Stimulated activated CD4-positive, alpha-beta T cell treated with anti-CD3 and anti-CD28 coated beads, Interleukin-15, amount 100 ng/mL, for 48 hours (primary cell): ENCODE measurements at places on chromosomes 1 and 21.

DNA sequence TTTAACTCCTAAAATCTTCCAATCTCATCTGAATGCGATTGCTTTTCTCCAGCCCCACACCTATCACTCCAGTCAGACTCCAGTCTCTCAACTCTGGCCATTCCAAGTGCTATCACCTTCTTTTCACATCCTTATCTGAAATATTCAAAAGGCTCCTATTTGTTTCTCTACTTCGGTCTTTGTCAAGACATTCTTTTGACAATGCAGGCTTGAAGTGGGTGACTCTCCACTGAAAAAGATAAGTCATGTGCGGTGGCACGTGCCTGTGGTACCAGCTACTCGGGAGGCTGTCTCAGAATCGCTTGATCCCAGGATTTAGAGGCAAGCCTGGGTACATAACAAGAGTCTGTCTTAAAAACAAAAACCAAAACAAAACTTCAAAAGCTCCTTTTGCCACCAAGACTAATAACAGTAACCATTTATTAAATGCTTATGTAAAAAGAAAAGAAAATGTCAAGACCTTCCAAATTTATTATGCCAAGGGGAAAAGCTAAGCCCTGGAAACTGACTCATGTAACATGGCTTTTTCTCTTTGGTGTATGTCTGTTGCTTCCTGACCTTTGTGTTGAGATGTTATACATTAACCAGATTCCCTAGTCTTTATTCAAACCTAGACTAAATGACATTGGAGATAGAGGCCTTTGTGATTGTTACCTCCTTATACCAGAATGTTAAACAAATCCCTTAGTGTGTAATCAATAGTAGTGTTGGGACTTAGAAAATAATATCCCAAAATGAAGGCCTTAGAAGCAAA is 3.6 kb downstream of the ALG14 start:
- no peak for DNase-seq

- DNase-seq = no peak
These were observed 22.1 kb downstream of the IFFO2 start for GRCh38 chr1:18934205-18935000.

DNA sequence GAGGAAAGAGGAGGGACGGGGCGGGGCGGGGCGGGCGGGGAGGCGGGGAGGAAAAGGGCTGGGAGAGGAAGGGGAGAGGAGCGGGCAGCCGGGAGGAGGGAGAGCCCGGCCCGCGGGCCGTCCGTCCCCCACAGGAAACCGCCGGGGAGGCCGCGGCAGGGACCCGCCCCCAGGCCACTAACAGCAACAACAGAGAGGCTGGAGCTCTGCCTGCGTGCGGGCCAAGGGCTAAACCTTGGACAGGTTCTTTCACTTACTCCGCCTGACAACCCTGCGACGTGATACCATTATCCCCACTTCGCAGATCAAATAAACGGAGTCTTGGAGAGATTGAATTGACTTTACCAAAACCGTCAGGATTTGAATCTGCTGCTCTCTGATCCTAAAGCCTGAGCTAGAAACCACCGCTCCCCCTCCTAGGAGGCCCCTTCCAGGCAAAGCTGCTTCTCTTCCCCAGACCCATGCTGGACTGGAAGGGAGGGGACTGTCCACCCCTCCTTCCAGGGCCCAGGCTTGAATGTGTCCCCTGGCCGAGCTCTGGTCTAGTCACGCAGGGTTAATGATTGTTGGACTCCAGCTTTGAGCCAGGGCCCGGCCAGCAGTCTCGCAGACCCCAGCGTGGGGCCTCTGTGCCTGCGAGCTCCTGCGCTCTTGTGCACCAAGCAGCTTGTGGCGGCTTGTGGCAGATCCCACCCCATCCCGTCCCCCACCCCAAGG is at the start of gene EVA1B:
TSS of gene EVA1B (minus strand) at position 10 of the 717 bp plus-strand sequence. CDS start 608 bp downstream, outside the sequence.
- peak; percentile 49 for DNase-seq

GRCh38 chr1:38474738-38475623 is 384.6 kb downstream of the RRAGC start:
- DNase-seq = no peak

DNA sequence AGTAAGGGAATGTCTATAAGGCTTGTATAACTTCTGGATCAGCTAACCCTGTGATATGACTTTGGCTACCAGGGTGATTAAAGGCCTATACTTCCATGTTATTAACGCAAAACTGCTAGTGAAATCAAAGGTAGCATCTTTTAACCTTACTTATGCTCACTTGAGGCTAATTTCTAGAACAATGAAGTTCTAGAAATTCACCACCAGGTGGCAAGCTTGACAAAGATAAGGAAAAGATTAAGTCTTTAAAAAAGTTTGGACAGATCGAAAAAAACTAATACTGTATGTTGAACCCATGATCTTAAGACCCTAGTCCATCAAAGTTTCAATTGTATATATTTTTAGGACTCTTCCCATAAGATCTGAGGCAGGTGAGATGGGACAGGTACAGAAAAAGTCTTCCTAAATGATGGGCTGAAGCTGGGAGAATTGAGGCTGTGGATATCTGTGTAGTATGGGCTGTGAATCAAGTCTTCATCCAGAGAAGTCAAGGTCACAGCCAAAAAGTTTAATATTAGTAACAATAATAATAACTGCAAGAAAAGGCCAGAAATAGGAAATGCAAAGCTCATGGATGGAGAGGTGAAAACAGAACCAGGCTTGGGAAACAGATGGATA is 18.8 kb downstream of the KYAT3 start:
- no peak for DNase-seq

DNA sequence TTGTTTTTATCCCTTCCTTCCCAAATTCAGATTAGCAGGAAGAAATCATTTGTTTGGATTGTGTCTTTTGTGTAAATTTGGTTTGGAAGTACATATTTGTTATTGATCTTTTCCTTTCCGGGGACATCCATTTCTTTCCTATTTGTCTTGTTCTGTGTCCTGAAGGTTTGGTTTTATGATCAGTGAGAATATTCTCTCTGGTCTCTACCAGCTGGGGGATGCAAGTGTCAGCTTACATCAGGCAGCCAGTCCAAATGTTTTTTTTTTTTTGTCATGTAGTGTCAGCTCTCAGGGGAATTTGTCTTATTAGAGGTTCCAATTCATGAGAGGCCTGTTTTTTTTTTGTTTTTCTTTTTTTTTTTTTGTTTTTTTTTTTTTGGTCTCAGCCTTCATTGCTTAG is 479.2 kb upstream of the LRRC7 start:
- DNase-seq = no peak

DNA sequence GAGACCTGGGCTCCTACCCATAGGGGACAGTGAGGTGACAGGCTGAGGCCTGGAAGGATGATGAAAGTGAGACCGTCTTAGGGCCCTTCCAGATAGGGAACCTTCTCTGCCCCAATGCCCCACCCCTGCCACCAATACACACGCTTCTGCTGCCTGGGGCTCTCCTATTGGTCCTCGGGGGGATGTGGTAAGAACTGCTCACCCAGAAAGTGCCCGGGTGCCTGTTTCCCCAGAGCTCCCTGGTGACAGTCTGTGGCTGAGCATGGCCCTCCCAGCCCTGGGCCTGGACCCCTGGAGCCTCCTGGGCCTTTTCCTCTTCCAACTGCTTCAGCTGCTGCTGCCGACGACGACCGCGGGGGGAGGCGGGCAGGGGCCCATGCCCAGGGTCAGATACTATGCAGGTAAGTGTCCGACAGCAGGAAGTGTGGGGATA is 948 bp downstream of the SEMA4A start:
- peak; percentile 47 for DNase-seq

DNA sequence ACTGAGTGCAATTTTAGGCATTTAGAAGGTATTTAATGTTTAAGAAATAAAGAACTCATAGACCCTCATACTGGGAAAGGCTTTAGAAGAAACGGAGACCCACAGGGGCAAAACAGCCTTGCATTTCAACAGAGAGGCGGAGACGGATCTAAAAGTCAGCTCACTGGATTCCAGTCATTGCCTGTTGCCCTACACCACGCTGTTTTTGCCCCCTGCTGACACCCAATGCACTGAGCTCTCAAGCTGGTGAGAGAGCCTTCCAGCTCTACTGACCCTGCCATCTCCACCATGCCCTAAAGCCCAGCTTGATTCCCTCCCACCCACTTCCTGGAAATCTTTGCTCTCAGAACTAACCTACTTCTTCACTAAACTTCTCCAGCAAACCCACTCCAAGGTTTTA is 7.2 kb upstream of the TRAF3IP3 start:
- no peak for DNase-seq

DNA sequence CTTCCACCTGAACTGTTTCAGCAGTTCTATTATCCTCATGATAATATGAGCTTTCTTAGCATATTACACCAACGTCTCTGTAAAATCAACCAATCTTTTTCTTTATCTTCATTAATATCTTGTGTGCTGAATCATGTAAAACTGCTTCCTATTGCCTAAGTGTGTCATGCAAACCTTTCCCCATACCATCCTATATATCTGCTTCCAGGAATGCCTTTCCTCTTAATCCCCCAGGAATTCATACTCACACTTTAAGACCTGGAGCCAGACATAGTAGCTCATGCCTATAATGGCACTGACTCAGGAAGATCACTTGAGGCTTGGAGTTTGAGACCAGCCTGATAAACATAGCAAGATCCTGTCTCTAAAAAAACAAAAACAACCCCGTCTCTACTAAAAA is 183.9 kb downstream of the NRIP1 start:
- no peak for DNase-seq

DNA sequence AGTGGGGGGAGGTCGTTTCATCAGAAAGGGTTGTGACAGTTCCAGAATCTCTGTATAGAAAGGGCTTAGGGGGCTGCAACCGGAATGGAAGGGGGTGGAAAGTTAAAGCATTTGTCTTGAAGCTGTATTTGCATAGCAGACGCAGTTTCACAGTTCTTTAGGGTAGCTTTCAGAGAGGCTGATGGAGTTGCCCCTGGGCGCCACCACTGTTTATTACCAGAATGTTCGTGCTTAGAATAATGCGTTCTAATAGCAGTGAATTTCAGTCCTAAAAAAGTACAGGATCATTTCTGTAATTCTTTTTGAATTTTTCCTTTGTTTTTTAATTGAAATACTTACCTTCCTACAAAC is 1.3 kb downstream of the EXO1 start:
- DNase-seq = no peak

- no peak for DNase-seq
These were observed 8.6 kb downstream of the RO60 start for GRCh38 chr1:193068013-193068412.

GRCh38 chr1:99501871-99502270 is 144.0 kb upstream of the PALMD start:
- no peak for DNase-seq

- no peak for DNase-seq
These were observed 871 bp downstream of the TUFT1 start for GRCh38 chr1:151540982-151541377.

GRCh38 chr1:213122514-213122929 is 71.5 kb downstream of the RPS6KC1 start:
- no peak for DNase-seq

DNA sequence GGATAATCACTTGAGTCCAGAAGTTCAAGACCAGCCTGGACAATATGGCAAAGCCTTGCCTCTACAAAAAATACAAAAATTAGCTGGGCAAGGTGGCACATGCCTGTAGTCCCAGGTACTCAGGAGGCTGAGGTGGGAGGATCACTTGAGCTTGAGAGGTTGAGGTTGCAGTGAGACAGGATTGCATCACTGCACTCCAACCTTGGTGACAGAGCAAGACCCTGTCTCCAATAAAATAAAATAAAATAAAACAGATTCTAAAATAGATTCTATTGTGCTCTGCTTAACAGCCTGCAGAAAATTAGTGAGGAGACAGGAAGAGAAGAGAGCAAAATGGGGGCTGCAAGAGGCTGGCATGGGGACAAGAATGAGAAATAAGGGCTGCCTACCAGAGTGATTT is 7.5 kb upstream of the SDE2 start:
- DNase-seq = no peak

- DNase-seq = no peak
These were observed 15.6 kb downstream of the C1orf115 start for GRCh38 chr1:220705782-220706181.
